SK-N-MC (cell line): ENCODE measurements at places on chromosomes 6 and 20.

DNA sequence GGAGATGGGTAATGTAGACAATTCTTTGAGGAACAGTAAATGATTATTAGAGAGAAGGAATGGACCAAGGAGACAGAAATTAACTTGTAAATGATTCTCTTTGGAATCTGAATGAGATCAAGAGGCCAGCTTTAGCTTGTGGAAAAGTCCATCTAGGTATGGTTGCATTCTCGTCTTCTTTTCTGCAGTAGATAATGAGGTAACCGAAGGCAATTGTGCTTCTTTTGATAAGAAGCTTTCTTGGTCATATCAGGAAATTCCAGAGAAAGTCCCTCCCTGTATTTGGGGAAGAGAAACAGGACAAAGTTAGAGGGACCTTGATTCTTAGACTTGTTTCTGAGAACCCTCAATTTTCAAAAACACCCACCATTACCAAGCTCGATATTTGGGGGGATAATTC lies 109.1 kb upstream of the PRSS16 start:
- DNase-seq, result no peak

GRCh38 chr6:16737925-16738324 lies 23.3 kb downstream of the ATXN1 start:
- no peak for DNase-seq

GRCh38 chr20:24046888-24047287 lies 58.3 kb upstream of the GGTLC1 start:
- no peak for DNase-seq

DNA sequence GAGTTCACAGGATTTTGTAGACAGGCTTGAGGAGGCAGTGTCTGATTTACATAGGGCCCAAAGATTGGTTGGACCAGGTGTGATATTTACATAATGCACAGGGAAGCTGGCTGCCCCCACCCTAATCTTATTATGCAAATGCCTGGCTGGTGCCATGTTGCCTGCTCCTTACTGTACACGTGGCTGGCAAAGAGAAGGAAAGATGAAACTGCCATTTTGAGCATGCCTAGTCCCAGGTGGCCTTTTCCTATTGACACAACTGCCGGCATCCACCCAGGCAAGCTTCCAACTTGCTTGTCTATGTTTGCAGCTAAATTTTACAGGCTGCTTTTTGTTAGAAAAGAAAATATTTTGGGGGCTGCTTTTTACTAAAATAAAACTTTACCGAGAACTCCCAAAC lies 174.6 kb downstream of the LMBRD1 start:
- no peak for DNase-seq

DNA sequence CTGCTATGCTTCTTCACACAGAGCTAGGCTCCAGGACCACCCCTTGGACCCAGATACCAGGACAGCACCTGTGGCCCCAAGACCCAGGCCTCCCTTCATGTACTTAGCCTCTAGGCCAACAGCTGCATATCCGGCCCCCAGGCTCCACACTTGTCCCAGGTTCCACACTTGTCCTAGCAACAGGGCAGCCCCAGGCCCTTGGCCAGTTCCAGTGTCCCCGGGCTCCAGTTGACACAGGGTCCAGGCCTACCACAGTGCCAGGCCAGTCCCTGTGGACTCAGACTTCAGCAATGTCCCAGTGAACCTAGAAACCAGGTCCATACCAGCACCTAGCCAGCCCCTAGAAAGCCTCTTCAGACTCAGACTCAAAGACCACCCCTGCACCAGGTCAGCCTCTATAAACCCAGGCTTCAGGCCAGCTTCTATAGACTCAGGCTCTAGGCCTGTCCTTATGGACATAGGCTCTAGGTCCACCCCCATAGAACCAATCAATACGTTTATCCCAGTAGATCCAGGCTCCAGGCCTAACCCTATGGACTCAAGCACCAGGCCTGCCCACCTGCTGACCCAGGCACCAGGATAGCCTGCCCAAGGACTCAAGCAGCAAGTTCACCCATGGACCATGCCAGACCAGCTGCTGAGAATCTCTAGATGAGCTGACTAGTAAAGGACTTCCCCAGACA lies 46.3 kb downstream of the RCAN2 start:
- DNase-seq, result no peak

DNA sequence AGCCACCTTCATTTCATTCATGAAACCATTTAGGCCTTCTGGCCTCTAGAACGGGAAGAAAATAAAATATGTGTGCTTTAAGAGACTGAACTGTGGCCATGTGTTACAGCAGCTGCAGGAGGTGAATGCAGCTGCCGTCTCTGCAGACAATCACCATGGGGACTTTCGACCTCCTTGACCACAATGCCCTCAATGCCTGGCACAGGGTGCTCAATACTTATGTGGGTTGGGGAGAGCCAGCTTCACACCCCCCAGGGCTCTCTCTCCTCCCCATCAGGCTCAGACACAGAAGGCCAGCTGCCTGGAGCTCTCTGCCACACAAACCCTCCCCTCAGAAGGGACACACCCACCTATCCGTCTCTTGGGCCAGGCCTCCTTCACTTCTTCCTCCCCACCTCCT lies 43.5 kb downstream of the ANKRD60 start:
- DNase-seq, result no peak

GRCh38 chr6:61755739-61756138 lies 530.3 kb downstream of the KHDRBS2 start:
- no peak for DNase-seq

DNA sequence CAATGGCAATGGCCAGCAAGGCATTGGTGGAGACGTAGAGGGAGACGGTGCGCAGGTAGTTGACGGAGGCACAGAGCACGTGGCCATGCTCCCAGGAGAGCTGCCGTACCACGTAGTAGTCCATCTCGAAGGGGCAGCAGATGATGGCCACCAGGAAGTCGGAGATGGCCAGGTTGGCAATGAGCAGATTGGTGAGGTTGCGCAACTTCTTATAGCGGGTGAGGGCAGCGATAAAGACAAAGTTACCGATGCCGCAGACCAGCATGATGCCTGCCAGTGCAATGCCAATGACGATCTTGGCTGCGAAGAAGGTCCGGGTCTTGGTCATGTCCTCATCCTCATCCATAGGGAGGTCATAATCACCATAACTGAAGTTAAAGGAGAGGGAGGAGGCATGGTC lies 2.8 kb downstream of the PROKR2 start:
- no peak for DNase-seq

DNA sequence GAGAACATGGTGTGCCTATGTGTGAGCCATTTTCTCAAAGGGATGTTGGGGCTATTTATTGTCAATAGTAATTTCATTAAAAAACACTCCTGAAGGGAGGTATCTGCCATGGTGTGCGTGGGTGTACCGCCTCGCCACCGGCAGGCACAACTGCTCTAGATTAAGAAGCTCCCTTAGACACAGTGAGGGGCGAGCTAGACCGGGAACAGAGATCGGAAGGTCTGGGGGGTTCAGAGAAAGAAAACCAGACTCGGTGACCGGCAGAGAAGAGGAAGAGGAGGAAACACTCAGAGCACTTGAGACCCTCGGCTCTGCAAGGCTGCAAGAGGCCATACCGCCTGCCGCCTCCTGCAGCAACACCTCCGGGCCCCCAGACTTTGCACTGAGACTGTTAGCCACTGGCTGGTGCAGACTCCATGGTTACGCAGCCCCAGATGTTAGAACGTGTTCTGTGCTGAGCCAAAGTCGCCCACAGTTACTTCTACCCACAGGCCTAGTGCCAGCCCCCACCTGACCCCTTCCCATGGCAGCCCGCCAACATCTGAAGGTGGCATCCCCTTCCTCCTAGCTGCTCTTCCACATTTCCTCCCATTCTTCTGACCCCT lies 18.1 kb downstream of the PXDC1 start:
- DNase-seq, result no peak

DNA sequence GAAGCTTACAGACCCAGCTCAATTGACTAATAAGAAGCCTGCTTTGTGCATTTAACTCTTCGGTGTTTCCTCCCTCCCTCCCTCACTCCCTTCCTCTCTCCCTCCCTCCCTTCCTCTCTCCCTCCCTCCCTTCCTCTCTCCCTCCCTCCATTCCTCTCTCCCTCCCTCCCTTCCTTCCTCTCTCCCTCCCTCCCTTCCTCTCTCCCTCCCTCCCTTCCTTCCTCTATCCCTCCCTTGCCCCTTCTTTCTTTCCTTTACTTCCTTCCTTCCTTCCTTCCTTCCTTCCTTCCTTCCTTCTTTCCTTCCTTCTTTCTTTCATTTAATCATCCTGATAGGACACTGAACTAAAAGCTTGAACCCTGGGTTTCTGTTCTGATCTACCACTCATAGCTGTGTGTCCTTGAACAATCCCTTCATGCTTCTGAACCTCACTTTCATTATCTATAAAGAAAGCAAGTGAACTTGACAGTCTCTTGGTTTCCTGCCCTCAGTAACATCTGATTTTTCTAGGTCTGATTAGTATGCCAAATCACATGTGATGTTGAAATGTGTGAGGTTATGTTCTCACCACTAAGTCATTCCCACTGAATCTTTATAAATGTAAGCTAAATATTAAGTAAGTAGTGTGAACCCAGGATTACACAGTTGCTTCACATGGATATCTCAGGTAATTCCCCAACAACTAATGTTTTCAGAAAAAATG lies 132.3 kb upstream of the BMP2 start:
- peak; percentile 83 for DNase-seq

- no peak for DNase-seq
Observed at GRCh38 chr20:33789109-33789857, 21.9 kb upstream of the CHMP4B start.

GRCh38 chr6:85637579-85637978 lies 5.1 kb downstream of the SYNCRIP start:
- DNase-seq, result no peak
